ENCODE measurements at places on chromosomes 16 and 17. TPM values are rescaled to one million over a fixed set of nuclear protein-coding genes. Genes with fewer than 3 reads are reported as not detected.

The CCL17 gene
- not detected for total RNA-seq

The RNF43 gene
- total RNA-seq = 0.04 TPM

The EPOP gene
- 0.31 TPM for total RNA-seq

The ZG16 gene
- total RNA-seq = not detected

The C16orf95 gene
- 2.8 TPM for total RNA-seq

The TOM1L2 gene
- 18.5 TPM for total RNA-seq

The TBC1D3K gene
- total RNA-seq = not detected

The SMTNL2 gene
- total RNA-seq = 88.9 TPM

The CCDC144A gene
- 6.5 TPM for total RNA-seq

The MILR1 gene
- 7.0 TPM for total RNA-seq

The ITGAL gene
- 0.89 TPM for total RNA-seq

Measured in muscle of leg (tissue), 16 donors.